Caco-2 (cell line): ENCODE measurements at places on chromosomes 1 and 21. TPM values are rescaled to one million over a fixed set of nuclear protein-coding genes. Genes with fewer than 3 reads are reported as not detected.
A peak's percentile ranks its signal among the peaks of the same experiment; 100 is the strongest.

GRCh38 chr1:201169203-201169602, 14.9 kb upstream of the TMEM9 start:
- H3K27me3 ChIP-seq = no peaks in the 10 kb centered on the region
- H3K36me3 ChIP-seq = no peaks in the 10 kb centered on the region
- DNase-seq = no peak
- H3K4me3 ChIP-seq = no peak overlapping the region
- peaks cover 31% of the 10 kb centered on the region for H3K4me1 ChIP-seq

GRCh38 chr1:101506541-101507164, 269.8 kb downstream of the S1PR1 start:
- H3K27ac ChIP-seq = no peak overlapping the region
- no peaks in the 10 kb centered on the region for H3K4me1 ChIP-seq
- no peaks in the 10 kb centered on the region for H3K27me3 ChIP-seq
- no peaks in the 10 kb centered on the region for H3K36me3 ChIP-seq
- no peak overlapping the region for H3K4me3 ChIP-seq
- DNase-seq = peak; percentile 43

DNA sequence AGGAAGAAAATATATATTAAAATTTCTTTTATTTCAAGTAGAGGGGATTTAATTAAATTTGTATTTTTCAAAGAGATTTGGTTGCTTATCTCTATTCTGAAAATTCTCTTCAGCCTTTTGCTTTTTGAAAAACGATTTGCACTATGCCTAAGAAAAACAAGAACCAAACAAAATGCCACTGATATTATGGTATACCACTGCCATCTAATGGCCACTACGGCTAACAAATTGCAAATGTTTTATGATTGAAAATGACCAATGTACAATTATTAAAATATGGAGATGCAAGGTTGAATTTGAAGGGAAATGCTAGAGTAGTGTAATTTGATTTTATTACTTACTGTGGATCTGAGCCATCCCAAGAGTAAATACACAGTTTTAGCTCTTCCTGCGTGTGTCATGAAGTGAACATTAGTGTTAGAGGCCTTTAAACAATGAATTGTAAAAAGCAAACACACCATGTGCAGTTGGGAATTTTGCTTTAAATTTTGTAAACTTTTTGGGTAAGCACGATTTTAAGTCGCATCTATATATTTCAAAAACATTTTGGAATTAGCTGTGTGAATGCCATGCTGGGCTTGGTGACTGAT, 137.4 kb upstream of the USP25 start:
- H3K4me1 ChIP-seq = peaks cover 14% of the 10 kb centered on the region
- H3K36me3 ChIP-seq = no peaks in the 10 kb centered on the region

Gene NFASC
- total RNA-seq = 1.3 and 1.6 TPM in 2 replicates

DNA sequence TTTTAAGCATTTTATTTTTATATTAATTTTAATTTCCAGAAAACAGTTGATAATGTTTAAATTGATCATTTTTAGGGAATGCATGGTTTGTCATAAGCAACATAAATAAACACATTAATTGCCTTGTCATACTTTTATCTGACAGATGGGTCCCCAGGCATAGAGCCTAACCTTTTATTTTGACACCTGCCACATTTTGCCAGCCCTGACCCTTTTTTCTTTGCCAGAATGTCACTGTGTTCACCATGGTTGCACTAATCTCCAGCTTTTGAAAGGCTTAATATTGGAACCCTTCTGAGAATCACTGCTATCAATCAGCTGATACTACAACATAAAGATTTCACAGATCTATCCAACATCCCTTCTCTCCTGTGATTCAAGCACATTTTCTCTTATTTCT, 56.0 kb upstream of the DPYD start:
- no peaks in the 10 kb centered on the region for H3K36me3 ChIP-seq
- H3K27ac ChIP-seq = no peak overlapping the region
- no peaks in the 10 kb centered on the region for H3K4me1 ChIP-seq
- H3K4me3 ChIP-seq = no peak overlapping the region
- DNase-seq = no peak
- H3K27me3 ChIP-seq = no peaks in the 10 kb centered on the region

Gene TNFRSF18
- total RNA-seq = not detected in 2 replicates

GRCh38 chr21:40047211-40047610, 180.0 kb downstream of the PCP4 start:
- no peak overlapping the region for H3K4me3 ChIP-seq
- no peak for DNase-seq
- H3K27ac ChIP-seq = no peak overlapping the region
- H3K4me1 ChIP-seq = no peaks in the 10 kb centered on the region
- H3K36me3 ChIP-seq = no peaks in the 10 kb centered on the region
- H3K27me3 ChIP-seq = no peaks in the 10 kb centered on the region; the same call in 1 of the 2 replicates
